Cardiac muscle cell (in vitro differentiated cells and primary cell): ENCODE measurements at places on chromosomes 2 and 18.

- no peak for DNase-seq
Measured at GRCh38 chr18:26536032-26536431, 12.3 kb downstream of the KCTD1 start.

GRCh38 chr18:44945888-44946401 lies 265.3 kb downstream of the SETBP1 start:
- no peak for DNase-seq

- no peak for DNase-seq
Measured at GRCh38 chr2:89837962-89838625, 1146.6 kb downstream of the RPIA start.

DNA sequence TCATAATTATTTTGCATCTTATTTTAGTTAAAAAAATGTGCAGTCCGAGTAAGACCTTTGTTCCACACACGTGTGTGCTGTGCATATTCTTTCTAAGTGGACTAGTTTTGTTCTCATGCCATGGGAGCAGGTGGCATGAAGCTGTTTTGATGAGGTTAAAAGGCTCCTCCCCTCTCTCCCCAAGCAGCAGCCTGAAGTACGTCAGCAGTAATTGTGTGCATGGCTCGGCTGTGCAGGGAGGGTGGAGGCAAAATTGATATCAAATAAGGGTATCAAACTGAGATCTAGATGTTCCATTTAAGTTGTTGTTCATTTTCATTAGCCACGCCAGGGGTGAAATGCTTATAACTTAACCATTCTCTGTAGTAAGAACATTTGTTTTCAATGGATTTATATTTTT lies at the start of gene NYAP2:
Gene NYAP2 (plus strand): TSS at position 207 of the 400 bp plus-strand sequence. CDS start 9,171 bp downstream, outside the sequence.
- DNase-seq, result no peak

DNA sequence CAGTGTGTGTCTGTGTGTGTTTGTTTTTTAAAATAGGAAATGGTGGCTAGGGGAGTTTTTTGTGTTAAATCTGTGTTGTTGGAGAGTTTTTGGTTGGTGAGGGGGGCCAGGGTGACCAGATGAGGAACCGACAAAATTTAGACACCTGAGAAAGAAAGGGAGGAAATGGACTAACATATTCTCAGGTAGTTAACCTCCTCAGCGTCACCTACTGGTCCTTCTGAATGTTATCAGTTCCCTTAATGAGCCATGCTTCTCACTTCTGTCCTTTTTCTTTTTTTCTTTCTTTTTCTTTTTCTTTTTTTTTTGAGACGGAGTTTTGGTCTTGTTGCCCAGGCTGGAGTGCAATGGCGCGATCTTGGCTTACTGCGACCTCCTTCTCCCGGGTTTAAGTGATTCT lies 107.0 kb downstream of the FMNL2 start:
- DNase-seq, result no peak

DNA sequence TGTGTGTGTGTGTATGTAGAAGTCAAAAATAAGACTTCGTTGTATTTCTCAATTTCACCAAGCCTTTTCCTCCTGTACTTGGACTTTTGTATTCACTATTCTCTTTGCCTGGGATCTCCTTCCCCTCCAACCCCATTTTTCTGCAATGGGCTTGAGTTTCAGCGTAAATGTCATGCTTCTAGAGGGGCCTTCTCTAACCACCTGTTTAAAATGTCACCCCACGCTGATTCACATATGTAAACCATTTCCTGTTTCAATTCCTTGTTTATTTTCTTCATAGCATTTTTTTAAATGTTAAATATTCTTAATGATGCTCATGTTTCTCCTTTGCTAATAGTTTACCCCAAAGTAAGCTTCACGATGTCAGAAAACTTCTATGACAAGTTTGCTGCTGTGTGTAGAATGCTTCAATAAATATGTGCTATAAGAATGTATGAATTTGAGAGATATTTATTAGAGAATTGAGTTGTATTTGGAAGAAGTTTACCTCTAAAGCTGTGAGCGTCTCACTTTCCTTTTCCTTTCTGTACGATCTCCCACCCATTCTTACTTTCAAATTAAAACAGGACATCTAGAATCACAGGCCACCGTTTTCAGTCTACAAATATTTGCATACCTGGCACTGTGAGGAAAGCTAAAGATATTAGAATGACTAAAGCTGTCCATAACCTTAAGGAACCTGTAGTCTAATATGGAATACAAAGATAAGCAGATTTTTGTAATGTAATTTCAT lies 762.4 kb downstream of the LRRTM4 start:
- DNase-seq, result no peak

GRCh38 chr2:9552219-9553178 lies 3.1 kb downstream of the ADAM17 start:
- DNase-seq, result peak; percentile 89

GRCh38 chr2:151544449-151544848 lies 134.7 kb downstream of the RIF1 start:
- no peak for DNase-seq

GRCh38 chr2:185628985-185629384 lies 109.6 kb upstream of the FSIP2 start:
- no peak for DNase-seq

DNA sequence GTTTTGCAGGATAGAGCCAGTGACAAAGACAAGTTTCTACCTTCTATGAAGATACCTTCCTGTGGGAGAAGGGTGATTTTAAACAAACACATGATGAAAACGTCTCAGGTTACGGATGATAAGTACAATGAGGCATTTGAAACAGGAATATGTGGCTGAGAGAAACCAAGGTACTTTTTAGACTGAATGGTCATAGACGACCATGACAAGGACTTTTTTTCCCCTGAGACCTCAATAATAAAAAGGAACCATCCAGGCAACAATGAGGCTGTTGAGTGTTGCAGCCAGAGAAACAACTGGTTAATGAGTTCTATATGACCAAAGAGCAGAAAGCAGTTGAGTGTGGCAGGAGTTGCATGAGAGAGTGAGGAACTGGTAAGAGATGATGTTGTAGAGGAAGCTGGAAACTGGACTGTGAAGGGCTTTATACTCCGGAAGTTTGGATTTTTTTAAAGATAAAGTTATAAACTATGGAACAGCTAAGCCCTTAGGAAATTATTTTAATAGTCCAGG lies 306.1 kb upstream of the CYRIA start:
- DNase-seq, result no peak

DNA sequence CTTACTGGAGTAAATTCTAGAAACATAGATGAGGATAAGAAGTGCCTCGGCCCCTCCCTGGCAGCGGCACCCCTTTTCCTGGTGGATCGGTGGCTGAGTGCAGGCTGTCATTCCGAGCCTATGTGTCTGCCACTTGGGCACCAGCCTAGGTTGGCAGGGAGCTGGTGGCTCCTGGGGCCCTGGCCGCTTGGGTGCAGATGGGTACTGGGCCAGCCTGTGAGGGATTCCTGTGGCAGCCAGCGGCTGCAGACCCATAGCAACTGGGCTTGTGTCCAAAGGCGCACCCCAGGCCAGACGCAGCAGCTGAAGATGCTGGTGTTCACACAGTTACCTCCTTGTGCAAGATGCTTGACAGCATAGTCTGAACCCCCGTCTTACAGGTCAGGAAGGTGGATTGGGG lies 2.8 kb downstream of the SNORC start:
- no peak for DNase-seq

- no peak for DNase-seq
Measured at GRCh38 chr2:69086466-69086865, 73.5 kb downstream of the ANTXR1 start.

DNA sequence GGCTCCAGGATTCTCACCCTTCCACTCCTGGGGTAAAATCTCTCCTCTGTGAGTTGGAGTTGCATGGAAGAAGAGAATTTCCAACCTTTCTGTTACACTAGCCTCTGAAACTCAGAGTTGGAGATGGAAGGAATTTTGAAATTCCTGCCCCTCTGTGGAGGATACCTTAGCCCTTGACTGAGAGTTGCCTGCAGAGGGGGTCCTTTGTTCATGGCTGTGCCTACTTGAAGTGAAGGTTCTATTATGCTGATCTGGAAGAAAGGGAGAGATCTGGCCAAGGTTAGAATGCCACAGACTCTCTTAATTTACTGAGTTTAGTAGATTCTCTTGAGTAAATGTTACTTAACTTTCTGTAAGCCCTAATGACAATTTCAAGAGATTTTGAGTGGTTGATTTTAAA lies 626.6 kb upstream of the GYPC start:
- no peak for DNase-seq

DNA sequence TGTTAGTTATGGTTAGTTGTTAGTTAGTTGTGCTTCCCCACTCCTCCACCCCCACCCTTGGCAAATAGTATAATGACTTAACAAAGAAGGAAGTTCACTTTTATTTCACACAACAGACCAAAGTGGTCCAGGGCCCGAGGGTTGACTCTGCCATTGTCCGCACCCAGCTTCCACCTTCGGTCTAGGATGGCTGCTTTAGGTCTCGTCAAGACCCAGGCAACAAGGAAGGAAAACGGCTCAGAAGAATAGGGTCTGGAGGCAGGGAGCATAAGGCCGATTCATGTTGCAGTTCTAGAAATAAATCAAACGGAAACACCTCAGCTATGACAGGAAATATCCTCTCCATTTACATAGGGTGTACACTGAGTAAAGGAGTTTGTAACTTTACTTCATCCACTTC lies 206.0 kb upstream of the CXCR4 start:
- DNase-seq, result no peak

- DNase-seq, result peak; percentile 54
Measured at GRCh38 chr2:72040629-72041571, 106.8 kb downstream of the CYP26B1 start.

DNA sequence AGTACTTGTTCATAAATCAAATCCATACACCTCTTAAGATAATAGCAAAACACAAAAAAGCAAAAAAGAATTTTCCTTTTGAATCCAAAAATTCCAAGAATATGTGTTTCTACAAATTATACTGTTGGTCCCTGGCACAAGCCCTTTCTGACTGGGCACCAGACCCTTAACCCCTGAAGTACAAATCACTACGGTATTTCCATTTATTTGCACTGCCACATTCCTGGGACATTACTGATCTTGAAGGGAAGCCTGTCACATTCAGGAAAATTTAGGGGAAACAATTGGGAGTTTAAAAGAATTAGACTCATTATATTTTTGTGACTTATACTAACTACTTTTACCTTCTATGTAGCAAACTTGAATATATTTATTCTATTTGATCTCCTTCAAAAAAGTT lies 98.8 kb downstream of the ZNF521 start:
- no peak for DNase-seq

GRCh38 chr18:79460481-79461300 lies 65.0 kb downstream of the NFATC1 start:
- DNase-seq, result no peak

GRCh38 chr2:75595541-75596395 lies 35.0 kb upstream of the EVA1A start:
- no peak for DNase-seq

DNA sequence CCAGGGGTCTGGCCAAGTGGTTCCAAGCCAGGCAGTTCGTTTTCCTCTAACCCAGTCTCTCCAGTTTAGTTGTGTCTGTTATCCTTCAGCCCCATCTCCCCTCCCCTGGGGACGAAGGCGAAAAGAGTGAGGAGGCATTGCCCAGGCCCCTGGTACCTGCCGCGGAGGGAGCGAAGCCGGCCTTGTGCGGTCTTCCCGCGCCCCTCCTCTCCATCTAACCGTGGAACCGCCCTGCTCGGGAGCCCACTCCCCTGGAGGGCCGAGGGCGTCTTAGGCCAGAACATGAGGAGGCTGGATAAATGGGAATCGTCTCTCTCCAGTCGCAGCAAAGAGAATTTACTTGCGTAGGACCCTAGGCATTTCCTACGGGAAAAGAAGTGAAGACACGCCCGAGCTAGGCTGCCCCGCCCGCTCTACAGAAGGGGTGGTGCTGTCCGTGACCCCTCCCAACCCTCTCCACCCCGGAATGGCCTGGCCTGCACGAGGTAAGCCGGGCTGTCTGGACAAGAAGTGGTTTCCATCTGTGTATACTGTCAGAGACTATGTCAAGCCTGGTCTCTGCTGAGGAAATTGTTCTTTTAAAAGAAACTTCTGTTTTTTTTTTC lies 156.2 kb downstream of the MIB1 start:
- peak; percentile 36 for DNase-seq

GRCh38 chr18:35386600-35387100 lies 9.5 kb upstream of the ZNF396 start:
- DNase-seq, result peak; percentile 85

DNA sequence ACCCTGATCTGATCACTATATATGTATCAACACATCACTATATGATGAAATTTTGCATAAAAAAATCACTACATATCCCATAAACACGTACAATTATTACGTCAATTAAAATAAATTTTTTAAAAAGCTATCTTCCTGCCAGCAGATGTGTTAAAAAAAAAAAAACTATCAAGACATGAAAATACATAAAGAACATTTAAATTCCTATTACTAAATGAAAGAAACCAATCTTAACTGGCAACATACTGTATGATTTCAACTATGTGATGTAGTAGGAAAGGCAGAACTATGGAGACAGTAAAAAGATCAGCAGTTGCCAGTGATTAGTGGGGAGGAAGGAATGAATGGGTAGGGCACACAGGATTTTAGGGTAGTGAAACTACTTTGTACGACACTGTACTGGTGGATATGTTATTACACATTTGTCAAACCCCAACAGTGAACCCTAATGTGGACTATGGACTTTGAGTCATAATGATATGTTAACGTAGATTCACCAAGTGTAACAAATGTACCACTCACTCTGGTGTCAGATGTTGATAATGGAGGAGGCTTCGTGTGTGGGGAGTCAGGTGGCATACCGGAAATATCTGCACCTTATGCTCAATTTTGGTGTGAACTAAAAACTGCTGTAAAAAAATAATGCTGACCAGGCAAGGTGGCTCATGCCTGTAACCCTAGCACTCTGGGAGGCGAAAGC lies 27.4 kb downstream of the USP34 start:
- DNase-seq, result no peak

GRCh38 chr18:56276466-56276865 lies 361.9 kb downstream of the TXNL1 start:
- DNase-seq, result no peak

DNA sequence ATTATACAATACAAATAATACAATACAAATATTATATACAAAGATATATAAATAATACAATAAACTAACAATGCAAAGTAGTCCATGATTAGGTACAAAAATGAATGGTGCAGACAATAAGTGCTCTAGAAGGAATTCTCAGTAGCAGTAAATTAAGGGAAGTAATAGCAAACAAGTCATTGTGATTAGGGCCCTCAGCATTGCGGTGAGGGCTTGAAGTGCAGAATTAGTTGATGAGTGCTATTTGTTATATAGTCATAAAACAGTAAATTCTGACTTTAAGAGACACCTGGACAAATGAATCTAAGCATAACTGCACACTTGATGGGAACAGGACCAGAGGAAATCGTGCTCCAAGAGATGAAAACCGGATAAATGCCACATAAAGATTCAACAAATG lies 74.9 kb downstream of the ANKRD44 start:
- DNase-seq, result no peak

- no peak for DNase-seq
Measured at GRCh38 chr18:63102941-63103744, 216.4 kb downstream of the BCL2 start.

DNA sequence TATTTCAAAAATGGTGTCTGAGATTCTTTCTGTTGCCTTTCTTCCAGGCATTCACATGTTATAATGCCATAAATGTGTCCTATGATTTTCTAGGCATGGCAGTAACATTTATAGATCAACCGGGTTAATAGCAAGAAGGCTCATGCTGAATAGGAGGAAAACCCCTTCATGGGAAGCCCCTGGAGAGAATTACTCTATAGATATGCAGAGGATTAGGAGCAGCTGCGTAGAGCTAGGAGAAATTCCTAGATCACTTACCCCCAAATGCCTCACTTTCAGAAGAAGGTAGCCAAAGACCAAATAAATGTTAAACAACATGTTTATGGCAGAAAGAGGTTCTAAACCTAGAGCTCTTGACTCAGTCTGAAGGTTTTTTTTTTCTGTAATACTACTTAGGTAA lies 153.4 kb upstream of the CTNNA2 start:
- no peak for DNase-seq

GRCh38 chr2:210474776-210475175 lies 1.8 kb downstream of the LANCL1 start:
- no peak for DNase-seq
